Glutamatergic neuron (in vitro differentiated cells): ENCODE measurements at places on chromosomes 7 and 10. TPM values are rescaled to one million over a fixed set of nuclear protein-coding genes. Genes with fewer than 3 reads are reported as not detected.

Gene H2BK1
- not detected for total RNA-seq

Gene COBL
- 3.3 TPM for total RNA-seq

Gene PRSS2
- not detected for total RNA-seq

Gene XRCC2
- 3.0 TPM for total RNA-seq

Gene ZCCHC24
- total RNA-seq = 3.0 TPM

Gene OR9A2
- not detected for total RNA-seq

Gene SLC26A3
- not detected for total RNA-seq

Gene DENND2A
- 64.7 TPM for total RNA-seq

Gene ZNF248
- 11.1 TPM for total RNA-seq

Gene PLEKHS1
- not detected for total RNA-seq

Gene FGFBP3
- total RNA-seq = 7.5 TPM

Gene NPC1L1
- total RNA-seq = not detected

Gene CALML3
- not detected for total RNA-seq

Gene PAX4
- total RNA-seq = not detected

Gene DGKB
- 57.8 TPM for total RNA-seq

Gene DPYSL4
- 402 TPM for total RNA-seq

Gene CUBN
- 0.32 TPM for total RNA-seq

Gene HHEX
- total RNA-seq = not detected

Gene GALNT17
- total RNA-seq = 42.0 TPM

Gene PRRT4
- total RNA-seq = not detected

Gene GNA12
- 66.2 TPM for total RNA-seq

Gene MEOX2
- 0.39 TPM for total RNA-seq
